ENCODE measurements at places on chromosomes 5 and 9.

DNA sequence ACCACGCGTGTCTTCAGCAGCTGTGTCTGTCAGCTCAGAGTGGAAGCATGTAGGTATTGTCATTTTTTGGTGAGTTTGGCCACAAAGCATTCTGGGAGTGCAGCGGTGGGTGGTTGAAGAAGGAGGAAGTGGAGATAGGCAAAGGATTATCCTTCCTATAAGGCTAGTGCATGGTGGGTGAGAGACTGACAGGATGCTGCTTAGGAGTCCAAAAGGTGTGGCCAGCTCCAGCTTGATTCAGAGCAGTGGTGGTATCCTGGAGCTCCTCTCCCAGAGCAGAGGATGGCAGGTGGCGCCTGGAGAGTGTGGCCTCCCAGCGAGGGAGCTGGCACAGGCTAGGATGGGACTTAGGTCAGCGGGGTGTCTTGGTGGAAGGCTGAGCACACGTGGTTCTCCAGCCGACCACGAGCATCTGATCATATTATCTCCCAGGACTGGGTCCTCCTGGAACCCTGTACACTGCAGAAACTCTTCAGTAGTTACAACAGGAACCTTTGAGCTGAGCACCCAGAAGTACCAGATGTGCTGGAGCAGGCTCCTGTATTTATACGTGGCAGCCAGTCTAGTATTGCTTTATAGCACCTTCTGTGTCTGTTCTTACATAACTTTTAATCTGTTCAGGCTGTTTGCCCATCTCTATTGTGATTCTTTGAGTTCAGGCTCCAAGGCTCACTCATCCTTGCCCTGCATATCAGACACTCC, 29.6 kb downstream of the MAML1 start:
- no peak for DNase-seq

DNA sequence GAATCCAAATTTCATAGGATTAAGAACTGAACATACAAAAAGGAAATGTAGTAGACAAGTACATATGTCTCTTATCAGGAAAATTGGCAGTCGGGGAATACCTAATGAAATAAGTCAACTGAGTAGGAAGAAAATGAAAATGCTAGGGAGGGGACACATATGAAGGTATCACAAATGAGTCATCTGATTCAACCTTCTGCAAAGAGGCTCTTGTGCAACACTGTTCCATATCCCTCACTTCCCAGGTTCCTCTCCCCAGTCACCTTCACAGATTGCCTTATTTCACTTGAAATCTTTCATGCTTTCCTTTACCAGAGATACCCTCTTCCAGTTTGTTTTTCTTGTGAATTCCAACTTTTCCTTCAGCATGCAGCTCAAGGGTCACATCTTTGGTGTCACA, 139.0 kb downstream of the RFX3 start:
- no peak for DNase-seq

GRCh38 chr9:34096751-34097150, 29.7 kb downstream of the DCAF12 start:
- no peak for DNase-seq

GRCh38 chr9:35615981-35616680, 2.1 kb downstream of the CD72 start:
- DNase-seq: no peak
